Osteocyte (in vitro differentiated cells): ENCODE measurements at places on chromosomes 11 and 22.

- DNase-seq, result no peak
These were observed at the start of gene MAPK11 for GRCh38 chr22:50269970-50270665. Gene MAPK11, minus strand, starts transcription at chr22:50270380. Its CDS starts 88 bp downstream, at chr22:50270292.

DNA sequence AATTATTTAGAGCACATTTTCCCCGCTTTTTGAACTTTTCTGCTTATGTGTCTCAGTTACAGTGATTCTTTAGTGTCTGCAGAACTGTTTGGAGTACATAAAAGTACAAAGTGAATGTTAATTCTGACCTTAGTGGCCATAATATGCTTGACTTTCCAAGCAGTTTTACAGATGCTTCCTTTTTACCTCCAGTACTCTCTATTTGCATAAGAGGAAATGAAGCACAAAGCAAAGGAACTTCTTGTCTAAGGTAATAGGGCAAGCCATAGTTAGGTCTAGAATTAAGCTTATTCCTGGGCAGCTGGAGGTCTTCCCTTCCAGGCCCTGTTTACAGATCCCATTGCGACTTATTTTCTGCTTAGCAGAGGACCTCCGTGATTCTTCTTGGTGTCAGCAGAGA lies 3.6 kb downstream of the GTPBP1 start:
- DNase-seq, result no peak

GRCh38 chr11:65107751-65108468 lies 3.8 kb upstream of the TM7SF2 start:
- DNase-seq, result no peak

GRCh38 chr11:71406681-71407080 lies 41.5 kb downstream of the DHCR7 start:
- DNase-seq, result no peak

DNA sequence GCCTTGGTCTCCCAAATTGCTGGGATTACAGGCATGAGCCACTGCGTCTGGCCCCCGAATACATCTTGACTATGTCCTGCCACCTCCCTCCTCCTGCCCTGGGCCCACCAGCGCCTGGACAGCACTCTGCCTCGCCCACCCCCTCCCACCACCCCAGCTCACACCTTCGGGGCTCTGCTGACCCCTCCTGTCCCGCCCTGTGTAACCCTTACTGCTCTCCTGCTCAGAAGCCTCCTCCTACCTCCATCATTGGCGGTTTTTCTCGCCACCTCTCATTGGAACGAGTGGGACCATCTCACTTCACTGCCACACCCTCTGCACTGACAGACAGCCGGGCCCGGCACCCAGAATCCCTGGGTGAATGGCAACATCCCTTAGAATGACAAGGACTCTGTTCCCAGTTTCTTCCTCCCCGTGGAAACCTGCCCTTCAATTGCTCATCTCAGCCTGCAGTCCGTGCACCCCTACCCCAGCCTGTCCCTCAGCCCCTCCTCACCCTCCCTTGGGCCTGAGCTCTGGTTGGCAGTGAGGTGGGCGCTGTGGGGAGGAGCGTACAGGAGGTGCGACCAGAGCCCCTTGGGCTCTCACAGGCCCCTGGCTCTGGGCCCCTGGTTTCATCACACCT lies 32.2 kb downstream of the LRRC74B start:
- DNase-seq, result no peak

GRCh38 chr22:19321757-19322156 lies 30.2 kb upstream of the CLTCL1 start:
- DNase-seq, result no peak

- DNase-seq, result no peak
These were observed 18.2 kb downstream of the CELF1 start for GRCh38 chr11:47534704-47535251.
